Activated CD8-positive, alpha-beta memory T cell treated with anti-CD3 and anti-CD28 coated beads for 4 hours (primary cell): ENCODE measurements at places on chromosomes 13 and 19.

GRCh38 chr13:32895296-32895695, 120.9 kb upstream of the KL start:
- no peak for DNase-seq

DNA sequence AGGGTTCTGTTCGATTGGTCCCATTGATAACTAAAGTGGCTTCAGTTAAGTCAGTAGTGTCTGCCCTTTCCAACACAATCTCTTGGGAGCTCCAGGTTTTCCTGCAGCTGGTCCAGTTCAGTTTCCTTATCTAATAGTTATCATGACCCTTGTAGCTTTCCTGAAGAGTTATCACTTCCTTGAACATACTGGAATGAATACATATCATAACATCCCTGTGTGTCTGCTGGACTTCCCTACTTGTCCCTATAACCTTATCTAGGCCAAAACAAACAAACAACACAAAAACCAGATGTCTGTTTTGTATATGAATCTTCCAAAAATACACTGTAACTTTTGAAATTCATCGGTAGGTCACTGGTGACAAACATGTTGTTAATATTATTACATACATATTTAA, 167.6 kb downstream of the DCT start:
- DNase-seq = no peak

- DNase-seq = no peak
Measured at GRCh38 chr19:34734537-34735103, 577 bp downstream of the ZNF181 start.

- DNase-seq = no peak
Measured at GRCh38 chr13:68170961-68171360, 940.8 kb upstream of the PCDH9 start.

DNA sequence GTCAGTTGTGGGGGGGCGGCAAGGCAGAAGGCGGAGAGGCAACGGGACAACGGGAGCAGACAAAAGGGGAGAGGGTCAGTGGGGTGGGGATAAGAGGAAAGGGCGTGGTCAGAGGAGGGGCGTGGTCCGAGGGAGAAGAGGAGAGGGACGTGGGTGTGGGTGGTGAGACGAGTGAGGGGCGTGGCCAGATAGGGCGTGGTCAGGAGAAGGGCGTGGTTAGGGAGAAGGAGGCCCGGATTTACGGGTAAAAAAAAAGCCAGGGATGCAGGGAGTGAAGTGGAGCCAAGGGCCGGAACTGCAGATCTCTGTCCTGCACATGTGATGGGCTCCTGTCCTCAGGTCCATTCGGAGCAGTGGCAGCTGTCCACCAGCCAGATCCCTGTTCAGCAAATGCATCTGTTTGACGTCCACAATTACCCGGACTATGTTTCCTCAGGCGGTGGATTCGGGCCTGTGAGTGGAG, 21.5 kb downstream of the CPT1C start:
- DNase-seq = no peak

DNA sequence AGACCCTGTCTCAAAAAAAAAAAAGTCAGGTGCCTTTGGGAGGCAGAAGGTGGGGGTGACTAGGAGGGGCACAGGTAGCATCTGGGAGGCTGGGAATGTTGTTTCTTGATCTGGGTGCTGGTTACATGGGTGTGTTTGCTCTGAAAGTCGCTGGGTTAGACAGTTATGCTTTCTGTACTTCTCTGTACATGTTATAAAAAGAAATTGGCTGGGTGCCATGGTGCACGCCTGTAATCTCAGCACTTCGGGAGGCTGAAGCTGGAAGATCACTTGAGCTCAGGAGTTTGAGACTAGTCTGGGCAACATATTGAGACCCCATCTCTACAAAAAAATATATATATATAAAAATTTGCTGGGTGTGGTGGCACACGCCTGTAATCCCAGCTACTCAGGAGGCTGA, 15.1 kb downstream of the NOSIP start:
- no peak for DNase-seq
